ENCODE measurements at places on chromosomes 5 and 9.

GRCh38 chr9:112140936-112141335 lies 34.2 kb downstream of the SUSD1 start:
- DNase-seq = no peak

DNA sequence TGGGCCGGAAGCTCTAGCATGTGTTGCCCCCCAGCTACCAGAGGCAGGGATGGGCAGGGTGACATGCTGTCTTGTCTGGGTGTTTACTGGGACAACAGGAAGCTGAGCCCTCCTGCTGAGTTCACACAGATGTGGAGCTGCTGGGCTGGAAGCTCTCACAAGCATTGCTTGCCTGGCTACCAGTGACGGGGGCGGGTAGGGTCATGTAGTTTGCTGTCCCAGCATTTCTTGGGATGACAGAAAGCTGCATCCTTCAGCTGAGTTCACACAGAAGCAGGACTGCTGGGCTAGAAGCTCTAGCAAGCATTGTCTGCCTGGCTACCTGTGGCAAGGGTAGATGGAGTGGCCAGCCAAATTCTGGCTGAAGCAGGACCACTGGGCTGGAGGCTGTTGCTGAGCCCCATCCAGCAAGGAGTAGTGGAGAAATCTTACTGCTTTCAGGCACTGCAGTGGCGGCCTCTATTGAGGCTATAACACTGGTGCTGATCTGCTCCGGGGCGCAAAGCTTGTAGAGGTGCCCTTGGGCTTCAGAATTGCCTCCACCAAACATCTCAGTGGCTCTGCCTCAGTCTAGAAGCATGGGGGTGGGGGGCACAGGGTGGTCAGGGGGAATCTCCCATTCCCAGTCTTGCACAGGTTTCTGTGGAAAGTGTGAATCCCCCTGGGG lies 25.1 kb downstream of the POLK start:
- no peak for DNase-seq

- DNase-seq = no peak
Measured at GRCh38 chr9:93315118-93315517, 131.2 kb downstream of the WNK2 start.

GRCh38 chr9:34341659-34342295 lies 12.4 kb downstream of the NUDT2 start:
- DNase-seq = no peak

GRCh38 chr9:136659861-136660784 lies 2.6 kb upstream of the EGFL7 start:
- DNase-seq = no peak

DNA sequence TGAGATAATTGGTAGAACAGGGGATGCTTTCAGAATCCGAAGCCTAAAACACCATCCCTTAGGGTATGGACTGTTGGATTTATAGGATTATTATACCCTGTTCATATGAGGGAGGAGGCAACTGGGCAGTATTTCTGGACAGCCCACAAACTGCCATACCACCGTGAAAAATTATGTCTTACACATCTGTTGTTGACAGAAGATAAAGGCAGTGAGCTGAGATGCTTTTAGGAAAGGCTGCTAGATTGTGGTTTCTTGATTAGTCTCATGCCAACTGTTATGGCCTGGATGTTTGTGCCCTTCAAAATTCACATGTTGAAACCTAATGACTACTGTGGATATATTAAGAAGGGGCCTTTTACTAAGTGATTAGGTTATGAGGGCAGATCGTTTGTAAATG lies 83.7 kb upstream of the DHFR start:
- no peak for DNase-seq

DNA sequence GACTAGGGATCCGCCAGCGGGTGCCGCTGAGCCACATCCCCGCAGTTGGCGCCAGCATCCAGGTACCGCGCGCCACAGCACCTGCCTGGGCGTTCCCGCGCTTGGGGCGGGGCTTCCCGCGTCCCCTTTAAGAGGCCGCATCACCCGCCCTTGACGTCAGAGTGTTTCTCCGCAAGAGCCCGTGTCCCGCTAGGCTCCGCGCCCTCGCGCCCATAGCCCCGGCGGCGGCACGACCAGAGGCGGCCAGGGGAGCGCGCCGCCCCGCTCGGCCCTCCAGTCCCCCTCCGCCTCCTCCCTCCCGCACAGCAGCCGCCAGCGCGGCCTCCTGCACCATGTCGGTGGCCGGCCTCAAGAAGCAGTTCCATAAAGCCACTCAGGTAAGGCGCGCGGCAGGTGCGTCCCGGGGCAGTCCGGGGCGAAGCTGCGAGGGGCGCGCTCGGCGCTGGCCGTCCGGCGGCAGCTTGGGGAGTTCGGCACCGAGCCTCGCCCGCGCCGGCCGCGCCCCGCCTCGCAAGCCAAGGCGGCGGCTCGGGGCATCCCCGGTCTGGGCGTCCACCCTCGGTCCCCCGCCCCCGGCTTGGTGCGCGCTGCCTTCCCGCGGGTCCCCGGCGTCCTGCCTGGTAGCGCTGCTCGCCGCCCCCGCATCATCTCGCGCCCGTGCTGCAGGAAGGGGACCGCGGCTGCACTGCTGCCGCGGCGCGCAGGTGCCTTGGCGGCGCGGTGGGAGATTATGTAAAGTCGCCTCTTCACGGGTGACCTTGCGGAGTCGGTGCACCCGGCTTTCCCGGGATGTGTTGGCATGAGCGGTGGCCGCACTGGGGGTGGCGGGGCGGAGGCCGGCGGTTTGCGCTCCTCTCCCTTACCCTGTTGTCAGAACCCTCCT lies at the start of gene SH3GL2:
Gene SH3GL2, plus strand, starts transcription at position 156 of the 883 bp plus-strand sequence.
- no peak for DNase-seq

GRCh38 chr9:136058084-136058483 lies 37.0 kb downstream of the NACC2 start:
- no peak for DNase-seq

DNA sequence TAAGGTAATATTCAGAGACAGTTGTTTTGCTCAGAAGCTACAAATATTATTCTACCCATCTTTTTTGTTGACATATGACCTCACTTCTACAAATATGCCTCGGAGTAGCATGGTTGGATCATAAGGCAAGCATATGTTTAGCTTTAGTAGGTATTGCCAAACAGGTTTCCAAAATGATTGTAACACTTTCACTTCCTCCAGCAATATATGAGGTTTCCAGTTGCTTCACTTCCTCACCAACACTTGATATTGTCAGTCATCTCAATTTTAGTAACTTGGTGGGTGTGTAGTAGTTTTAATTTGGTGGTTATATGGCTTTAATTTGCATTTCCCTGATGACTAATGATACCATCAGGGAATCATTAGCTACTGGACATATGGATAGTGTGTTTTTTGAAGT lies 46.7 kb downstream of the TNFSF8 start:
- no peak for DNase-seq

GRCh38 chr5:10289991-10290390 lies 17.7 kb downstream of the CMBL start:
- DNase-seq = no peak

GRCh38 chr9:3436629-3437420 lies 89.0 kb downstream of the RFX3 start:
- DNase-seq = no peak

All from stimulated activated CD4-positive, alpha-beta T cell treated with anti-CD3 and anti-CD28 coated beads, Interleukin-1b, Interleukin-23, amount 100 ng/mL, for 24 hours (primary cell).